ENCODE measurements at places on chromosomes 11 and 22.
A peak's percentile ranks its signal among the peaks of the same experiment; 100 is the strongest.

DNA sequence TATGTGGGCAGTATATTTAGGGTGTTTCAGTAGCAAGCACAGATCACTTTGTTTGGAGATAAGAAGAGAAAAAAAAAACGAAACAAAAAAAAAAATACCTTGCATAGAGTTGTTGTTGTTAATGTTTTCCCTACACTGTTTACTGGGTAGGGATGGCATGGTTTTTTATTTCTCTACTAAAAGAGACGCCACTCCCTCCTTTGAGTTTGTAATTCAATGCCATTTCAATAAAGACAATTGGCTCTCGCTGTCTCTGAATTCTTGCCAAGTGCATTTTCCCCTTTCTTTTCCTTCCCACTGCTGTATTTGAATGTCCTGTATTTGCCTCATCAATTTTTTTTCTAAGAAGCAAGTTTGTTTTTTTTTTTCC is 213.9 kb upstream of the UBASH3B start:
- DNase-seq, result no peak

- DNase-seq, result no peak
These were observed 691 bp upstream of the EHF start for GRCh38 chr11:34620202-34620601.

GRCh38 chr11:57646194-57646798 is 3.4 kb downstream of the YPEL4 start:
- DNase-seq, result no peak

- no peak for DNase-seq
These were observed 13.6 kb downstream of the PLEKHB1 start for GRCh38 chr11:73659961-73660360.

GRCh38 chr11:47466701-47467250 is 17.8 kb upstream of the RAPSN start:
- DNase-seq, result no peak

- no peak for DNase-seq
These were observed 2.2 kb downstream of the TNKS1BP1 start for GRCh38 chr11:57322256-57323166.

GRCh38 chr22:23749841-23750301 is 1.0 kb downstream of the ZNF70 start:
- DNase-seq, result no peak

- no peak for DNase-seq
These were observed 12.8 kb upstream of the ST14 start for GRCh38 chr11:130146796-130147195.

DNA sequence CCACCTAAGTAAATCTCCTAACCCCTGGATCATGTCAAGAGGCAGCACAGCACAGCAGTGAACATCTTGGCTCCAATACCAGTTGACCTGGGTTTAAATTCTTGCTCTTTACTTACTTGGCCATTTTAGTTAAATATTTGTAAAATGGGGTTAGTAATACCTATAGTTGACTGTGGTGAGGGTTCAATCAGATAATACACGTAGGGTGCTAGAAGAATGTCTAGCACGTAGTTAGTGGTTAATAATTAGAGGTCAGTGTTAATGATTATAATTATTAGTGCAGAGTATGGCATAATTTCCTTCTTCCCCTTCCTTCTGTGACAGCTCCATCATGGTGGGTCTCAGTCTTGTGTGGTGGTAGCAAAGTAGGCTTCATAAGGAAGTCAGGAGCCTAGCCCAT is 520.8 kb downstream of the INSC start:
- DNase-seq, result no peak

DNA sequence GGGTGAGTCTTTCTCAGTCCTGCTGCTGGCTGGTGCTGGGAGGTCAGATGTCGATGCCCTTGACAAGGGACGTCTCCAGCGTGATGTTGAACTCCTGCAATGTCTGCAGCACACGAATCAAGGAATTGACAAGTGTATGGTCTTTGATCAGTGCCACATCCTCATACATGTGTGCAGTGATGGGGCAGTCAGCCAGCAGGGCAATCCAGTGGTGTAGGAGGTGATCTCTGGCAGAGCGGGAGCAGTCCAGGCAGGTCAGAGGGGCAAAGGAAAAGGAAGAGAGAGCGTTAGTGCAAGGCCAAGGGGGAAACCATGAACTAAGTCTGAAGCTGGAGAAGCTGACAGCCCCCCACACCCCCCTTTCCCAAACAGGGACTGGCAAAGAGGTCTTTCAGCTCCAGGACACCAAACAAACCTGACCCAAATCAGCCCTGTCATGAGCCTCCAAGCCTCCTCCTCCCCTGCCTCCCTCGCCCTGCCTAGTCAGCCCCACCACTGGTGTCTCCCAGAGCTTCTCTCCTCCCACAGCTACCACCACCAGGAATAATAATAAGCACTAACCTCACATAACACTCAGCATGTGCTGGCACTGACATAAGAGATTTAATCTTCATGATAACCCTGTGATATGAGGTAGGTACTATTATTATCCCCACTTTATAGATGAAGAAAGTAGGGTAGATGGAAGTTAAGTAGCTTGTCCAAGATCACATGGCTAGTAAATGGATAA is 48.4 kb upstream of the SCUBE2 start:
- DNase-seq, result no peak

GRCh38 chr11:105673089-105673488 is 63.2 kb downstream of the GRIA4 start:
- no peak for DNase-seq

GRCh38 chr22:39017596-39018365 is 3.1 kb upstream of the APOBEC3D start:
- no peak for DNase-seq

DNA sequence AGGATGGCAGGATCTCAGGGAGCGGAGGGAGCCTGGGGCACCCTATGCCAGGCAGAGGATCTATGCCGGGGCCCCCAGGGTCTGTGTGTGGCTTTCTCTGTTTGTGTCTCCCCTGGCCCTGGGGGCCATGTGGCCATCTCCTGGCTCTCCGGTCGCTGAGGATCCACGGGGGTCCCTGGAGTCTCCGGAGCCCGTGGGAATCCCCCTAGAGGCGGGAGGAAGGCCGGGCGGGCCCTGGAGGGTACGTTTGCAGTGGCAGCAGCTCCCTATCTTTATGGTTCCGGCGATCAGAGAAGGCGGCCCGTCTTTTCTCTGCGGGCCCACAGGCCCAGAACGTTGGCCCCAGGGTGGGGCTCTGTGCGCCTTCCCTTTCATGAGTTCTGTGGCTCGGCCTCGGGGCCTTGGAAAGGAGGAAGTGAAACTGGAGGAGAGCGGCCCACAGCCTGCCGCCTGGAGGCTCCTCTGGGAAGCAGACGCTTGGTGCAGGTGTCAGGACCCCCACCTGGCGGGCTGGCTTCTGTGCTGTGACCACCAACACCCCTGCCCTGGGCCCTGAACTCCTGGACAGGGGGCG is 82.1 kb downstream of the KCNQ1 start:
- no peak for DNase-seq

- DNase-seq, result no peak
These were observed 333.3 kb downstream of the MIAT start for GRCh38 chr22:26990503-26991189.

DNA sequence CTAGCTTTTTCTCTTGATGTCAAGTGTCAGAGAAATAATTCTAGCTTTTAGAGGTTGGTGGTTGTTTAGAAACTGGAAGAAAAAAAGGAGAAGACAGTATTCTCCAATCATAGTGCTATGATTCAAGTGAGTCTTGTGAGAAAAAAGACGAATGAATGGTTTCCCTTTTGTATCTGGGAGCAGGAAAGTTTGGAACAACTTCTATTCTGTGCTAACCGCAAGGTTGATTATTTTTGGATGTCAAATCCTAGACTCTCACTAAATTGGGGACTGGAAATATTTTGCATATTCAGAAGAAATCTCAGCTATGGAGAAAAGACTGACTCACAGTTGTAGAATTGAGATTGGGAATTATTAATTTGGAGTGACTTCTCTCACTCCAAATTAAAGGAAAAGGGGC is 69.2 kb downstream of the SYT13 start:
- DNase-seq, result no peak

DNA sequence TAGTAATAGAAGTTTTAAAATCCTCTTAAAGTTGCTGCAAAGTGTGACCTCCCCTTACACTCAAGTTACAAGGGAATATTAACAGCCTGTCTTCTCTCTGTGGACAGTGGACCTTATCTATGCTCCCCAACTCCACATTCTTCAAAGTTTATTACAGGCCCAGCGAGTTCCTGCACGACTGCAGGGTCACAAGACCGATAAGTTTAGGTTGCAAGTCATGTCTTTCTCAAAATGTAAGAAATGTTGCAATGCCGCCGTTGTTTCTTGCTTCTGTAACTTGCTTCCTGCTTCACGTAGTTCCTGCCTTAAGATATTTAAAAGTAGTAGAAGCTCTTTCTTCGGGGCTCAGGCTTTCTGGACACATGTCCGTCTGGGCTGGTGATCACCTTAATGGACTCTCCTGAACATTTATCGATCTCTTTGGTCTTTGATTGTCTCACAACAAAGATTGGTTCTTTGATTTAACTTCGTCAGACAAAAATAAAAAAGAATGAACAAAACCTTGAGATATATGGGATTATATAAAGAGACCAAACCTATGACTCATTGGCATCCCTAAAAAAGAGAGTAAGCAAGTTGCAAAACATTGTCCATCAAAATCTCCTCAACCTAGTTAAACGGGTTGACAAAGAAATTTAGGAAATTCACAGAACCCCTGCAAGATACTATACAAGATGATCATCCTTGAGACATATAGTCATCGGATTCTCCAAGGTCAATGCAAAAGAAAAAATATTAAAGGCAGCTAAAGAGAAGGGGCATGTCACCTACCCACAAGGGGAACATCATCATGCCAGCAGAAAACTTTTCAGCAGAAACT is 45.4 kb upstream of the GLYAT start:
- DNase-seq, result no peak

GRCh38 chr11:6864438-6864837 is 1.6 kb downstream of the OR10A2 start:
- no peak for DNase-seq

DNA sequence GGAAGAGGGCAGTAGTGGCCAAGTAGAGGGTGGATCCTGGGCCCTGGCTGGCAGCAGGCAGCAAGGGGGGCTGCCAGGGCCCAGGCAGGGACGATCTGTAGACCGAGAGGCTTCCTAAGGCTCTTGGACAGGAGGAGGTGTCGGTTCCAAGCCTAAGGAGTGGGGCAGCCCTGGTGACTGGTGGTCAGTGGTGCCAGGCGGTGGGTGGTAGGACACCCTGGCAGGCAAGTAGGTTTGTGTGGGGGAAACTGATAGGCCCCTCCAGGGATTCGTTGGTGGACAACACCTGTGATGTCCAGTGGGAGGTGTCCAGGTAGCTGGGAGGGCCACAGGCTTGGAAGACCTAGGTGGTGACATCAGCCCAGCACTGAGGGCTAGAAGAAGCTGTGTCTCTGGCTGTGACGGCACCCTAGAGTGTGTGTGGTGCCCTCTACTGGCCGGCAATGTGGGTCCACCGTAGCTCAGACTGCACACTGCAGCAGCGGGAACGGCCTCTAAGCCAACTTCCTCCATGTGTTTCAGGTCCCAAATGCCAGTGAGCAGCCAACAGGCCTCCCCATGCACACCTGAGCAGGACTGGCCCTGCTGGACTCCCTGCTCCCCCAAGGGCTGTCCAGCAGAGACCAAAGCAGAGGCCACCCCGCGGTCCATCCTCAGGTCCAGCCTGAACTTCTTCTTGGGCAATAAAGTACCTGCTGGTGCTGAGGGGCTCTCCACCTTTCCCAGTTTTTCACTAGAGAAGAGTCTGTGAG is 9.4 kb upstream of the SAMM50 start:
- DNase-seq, result peak; percentile 38

- no peak for DNase-seq
These were observed 36.4 kb downstream of the NRXN2 start for GRCh38 chr11:64686466-64687170.

GRCh38 chr22:36520423-36520822 is 8.5 kb downstream of the EIF3D start:
- no peak for DNase-seq

- no peak for DNase-seq
These were observed 39.4 kb upstream of the DDI1 start for GRCh38 chr11:103997082-103997481.

- no peak for DNase-seq
These were observed 888.9 kb downstream of the BRD1 start for GRCh38 chr22:48938741-48939140.

GRCh38 chr22:48627203-48627602 is 1200.5 kb downstream of the BRD1 start:
- DNase-seq, result no peak
